ENCODE measurements at places on chromosomes 7 and 10. TPM values are rescaled to one million over a fixed set of nuclear protein-coding genes. Genes with fewer than 3 reads are reported as not detected.
A peak's percentile ranks its signal among the peaks of the same experiment; 100 is the strongest.

GRCh38 chr10:5135581-5135980 lies 41.4 kb downstream of the AKR1C3 start:
- no peak for DNase-seq

- peak; percentile 83 for DNase-seq
These were observed 468.1 kb downstream of the IPMK start for GRCh38 chr10:57799625-57800024.

GRCh38 chr7:119482209-119482608 lies 790.8 kb upstream of the KCND2 start:
- DNase-seq, result peak; percentile 11

- no peak for DNase-seq
These were observed 219.9 kb downstream of the TCF7L2 start for GRCh38 chr10:113169853-113170460.

DNA sequence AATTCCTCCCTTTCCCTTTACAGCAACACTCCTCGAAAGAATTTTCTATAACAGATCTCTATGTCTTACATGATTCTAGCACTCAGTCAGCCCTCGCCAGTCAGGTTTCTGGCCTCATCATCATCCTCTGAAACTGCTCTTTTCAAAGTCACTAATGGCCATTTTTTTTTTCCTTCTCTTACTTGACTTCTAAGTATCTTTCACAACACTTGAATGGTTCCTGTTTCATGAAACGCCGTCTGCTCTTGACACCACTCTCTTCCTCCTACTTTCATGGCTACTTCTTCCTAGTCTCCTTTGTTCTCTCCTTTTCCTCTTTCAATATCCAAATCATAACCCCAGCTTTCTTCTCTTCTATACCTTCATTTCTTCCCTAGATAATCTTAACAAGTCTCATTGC lies 100.5 kb upstream of the NRP1 start:
- DNase-seq, result no peak

DNA sequence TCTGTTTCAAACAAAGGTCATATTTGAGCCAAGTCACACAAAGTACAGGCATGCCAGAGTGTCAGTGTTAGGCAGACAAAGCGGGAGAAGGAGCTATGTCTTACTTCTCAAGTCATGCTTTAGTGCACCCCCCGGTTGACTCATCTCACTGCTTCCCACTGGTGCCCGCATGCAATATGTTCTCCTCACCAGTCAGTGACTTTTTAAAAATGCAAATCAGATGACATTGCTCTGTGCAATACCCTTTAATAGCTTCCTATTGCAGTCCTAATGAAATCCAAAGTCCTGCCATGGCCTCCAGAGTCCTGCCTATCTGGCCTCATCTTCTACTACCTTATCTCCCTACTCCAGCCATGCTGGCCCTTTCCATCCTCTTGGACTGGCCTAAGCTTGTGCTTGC lies 429.1 kb downstream of the ACTR3B start:
- DNase-seq, result no peak

GRCh38 chr10:112811741-112812551 lies 138.1 kb upstream of the TCF7L2 start:
- DNase-seq, result peak; percentile 93

GRCh38 chr7:26321435-26321834 lies 29.8 kb downstream of the SNX10 start:
- peak; percentile 59 for DNase-seq

DNA sequence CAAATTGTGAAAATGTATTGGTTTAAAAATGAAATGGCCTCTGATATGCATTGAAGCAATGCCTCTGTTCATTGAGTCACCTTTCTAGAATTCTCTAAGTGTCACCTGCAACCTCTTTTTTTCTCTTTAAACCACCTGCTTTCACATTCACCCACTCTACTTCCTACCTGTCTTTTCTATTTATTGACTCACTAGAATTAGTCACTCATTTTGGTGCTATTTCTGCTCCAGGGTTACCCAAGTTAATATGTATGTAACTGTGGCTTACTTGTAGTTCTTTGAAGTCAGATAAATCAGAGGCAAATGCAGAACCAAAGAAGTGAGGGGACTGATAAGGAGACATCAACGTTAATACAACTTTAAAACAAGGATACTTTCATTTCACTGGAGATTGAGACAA lies 674.7 kb downstream of the CCSER2 start:
- no peak for DNase-seq

DNA sequence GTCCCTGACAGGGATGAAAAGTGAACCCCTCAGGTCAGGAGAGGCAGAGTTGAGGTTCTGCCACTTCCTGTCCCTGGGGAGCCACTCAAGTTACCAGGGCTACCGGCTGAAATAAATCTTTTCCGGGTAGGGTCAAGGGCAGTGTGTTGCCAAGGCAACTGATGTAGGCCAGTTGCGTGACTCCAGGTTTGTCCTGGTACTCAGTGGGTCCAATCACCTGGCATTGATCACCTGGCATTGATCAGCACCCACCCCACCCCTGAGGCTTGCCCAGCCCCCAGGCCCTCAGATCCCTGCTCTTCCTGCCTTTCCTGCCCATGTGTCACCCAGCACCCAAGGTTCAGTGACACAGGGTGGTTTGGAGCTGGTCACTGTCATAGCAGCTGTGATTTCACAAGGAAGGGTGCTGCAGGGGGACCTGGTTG lies 5.9 kb downstream of the SAP25 start:
- no peak for DNase-seq

The AKR1D1 gene
- not detected for polyA plus RNA-seq

The AGMO gene
- polyA plus RNA-seq, result not detected

The DCLRE1A gene
- 3.0 TPM for polyA plus RNA-seq

The C10orf105 gene
- not detected for polyA plus RNA-seq

The C10orf53 gene
- not detected for polyA plus RNA-seq

The MRLN gene
- not detected for polyA plus RNA-seq
